ENCODE measurements at places on chromosomes 5 and 9.

DNA sequence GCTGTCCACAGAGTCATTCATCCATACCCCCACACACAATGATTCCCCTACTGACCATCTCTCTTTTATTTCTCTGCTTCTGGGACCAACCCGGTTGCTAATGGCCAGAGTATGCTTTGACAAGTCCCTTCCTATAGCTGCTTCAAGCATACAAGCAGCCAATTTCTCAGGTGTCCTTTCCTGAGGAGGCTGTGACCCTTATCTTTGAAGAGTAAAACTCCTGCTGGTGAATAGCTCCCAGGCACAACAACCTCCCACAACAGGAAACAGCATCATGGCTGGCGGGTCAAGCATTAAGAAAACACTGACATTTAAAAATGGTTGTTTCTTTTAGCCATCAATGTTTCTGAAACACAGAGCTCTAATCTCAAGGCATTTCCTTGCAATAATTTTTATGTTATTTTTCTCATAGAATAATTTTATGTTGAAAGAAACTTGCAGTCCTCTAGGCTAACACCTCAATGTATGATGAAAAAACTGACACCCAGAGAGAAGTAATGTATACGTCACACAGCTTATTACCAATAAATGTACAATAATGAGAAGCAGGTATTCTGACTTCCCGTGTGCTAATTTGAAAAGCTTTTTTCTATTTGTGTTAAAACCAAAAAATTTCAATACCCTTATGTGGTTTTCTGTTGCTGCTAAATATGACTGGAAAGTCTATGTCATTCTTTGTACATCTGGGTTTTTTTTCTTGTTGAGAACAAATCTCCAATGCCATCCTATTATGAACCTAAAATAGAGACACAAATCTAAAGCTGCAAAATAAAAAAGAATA is 7.5 kb upstream of the PAM start:
- DNase-seq, result no peak

- no peak for DNase-seq
Observed at GRCh38 chr9:88060746-88061145, 77.5 kb downstream of the SPATA31C2 start.

GRCh38 chr5:9716838-9717281 is 86.7 kb upstream of the TAS2R1 start:
- peak; percentile 85 for DNase-seq

DNA sequence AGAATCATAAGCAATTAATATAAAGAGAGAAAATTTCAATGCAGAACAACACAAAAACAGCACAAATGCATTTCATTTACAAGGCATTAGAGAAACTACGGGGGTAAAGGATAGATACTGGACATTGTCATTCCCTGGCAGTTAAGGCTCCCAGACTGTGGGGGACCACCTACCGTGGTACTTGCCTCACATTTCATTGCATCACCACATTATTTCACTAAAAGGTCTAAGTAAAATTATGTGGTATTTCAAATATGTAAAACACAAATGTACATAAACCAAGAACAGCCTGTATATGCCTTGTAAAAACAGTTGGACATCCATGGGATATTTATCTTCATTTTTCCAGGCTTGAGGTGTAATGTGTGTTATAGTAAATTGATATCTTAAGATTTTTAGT is 571.2 kb upstream of the ZNF462 start:
- DNase-seq, result peak; percentile 43

GRCh38 chr5:114898602-114899001 is 271.1 kb downstream of the TRIM36 start:
- DNase-seq, result no peak

GRCh38 chr9:117671468-117671867 is 32.7 kb upstream of the TLR4 start:
- no peak for DNase-seq

- DNase-seq, result no peak
Observed at GRCh38 chr5:50583621-50584020, 82.8 kb upstream of the PARP8 start.

- peak; percentile 35 for DNase-seq
Observed at GRCh38 chr5:73764586-73764985, 138.6 kb downstream of the ARHGEF28 start.

DNA sequence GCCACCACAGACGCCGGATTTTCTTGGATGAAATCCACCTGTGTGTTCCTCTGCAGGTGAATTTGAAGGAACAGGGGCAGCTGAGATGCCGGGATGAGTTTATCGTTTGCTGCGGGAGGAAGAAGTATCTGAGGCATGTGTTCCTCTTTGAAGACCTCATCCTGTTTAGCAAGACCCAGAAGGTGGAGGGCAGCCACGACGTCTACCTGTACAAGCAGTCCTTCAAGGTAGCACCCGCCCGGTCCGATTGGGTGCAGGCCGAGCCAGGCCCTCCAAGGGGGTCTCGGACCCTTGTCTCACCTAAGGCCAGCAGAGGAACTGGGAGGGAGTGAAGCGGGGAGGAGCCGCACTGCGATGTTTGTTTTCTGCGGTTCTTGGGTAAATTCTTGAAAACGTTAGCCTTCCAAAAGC is 18.4 kb upstream of the LRRC14B start:
- no peak for DNase-seq

- DNase-seq, result no peak
Observed at GRCh38 chr5:62007457-62007856, 298.5 kb upstream of the KIF2A start.

GRCh38 chr9:134987906-134988700 is 70.4 kb upstream of the FCN1 start:
- DNase-seq, result no peak

GRCh38 chr5:102666164-102666946 is 88.8 kb upstream of the PAM start:
- DNase-seq, result peak; percentile 88

Measured in fibroblast of skin of abdomen (primary cell).